ENCODE measurements at places on chromosomes 1 and 21. TPM values are rescaled to one million over a fixed set of nuclear protein-coding genes. Genes with fewer than 3 reads are reported as not detected.

CD1D gene
- total RNA-seq: not detected

LCE1E gene
- not detected for total RNA-seq

ZNF683 gene
- total RNA-seq: 7.0 TPM

LHX8 gene
- total RNA-seq: not detected

LCE1B gene
- total RNA-seq: not detected

SHISAL2A gene
- 5.7 TPM for total RNA-seq

FLG2 gene
- not detected for total RNA-seq

FNBP1L gene
- 0.12 TPM for total RNA-seq
